ENCODE measurements at places on chromosomes 5 and 9.

DNA sequence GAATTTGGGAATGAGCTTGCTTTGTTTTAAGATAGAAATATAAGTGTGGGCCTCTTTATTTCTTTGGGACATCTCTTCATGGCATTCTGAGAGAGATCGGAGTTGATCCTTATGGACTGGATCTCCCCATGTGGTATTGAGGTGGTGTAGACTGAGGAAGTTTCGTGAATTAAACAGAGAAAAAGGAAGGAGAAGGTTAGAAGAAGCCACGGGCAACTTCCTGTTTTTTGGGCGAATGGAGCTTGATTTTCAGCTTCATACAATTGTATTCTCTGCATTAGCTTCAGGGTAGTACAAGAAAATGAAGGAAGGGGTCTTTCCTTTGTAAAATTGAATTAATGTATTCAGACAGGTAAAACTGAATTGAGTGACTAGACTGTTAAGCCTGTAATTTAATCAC, 70.5 kb upstream of the HMHB1 start:
- no peak for DNase-seq

- DNase-seq: no peak
These were observed 376.3 kb upstream of the ZNF462 start for GRCh38 chr9:106486685-106487084.

GRCh38 chr9:84212246-84212645, 128.3 kb downstream of the SLC28A3 start:
- DNase-seq: no peak

DNA sequence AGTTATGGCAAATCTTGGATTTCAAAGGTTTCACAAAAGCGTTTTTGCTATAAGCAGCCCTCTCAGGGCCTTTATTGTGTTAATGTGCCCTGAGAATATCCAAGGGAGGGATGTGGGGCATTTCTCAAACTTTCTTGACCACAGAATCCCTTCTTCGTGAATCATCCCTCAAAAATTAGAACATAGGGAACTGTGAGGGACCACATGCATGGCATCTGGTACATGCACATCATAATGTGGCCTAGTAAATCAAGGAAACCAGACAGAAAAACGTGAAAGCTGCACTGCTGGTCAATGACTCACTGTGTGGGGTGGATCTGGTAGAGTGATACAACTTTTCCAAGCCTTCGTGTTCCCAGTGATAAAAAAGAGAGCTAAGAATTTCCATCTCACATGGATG, 22.4 kb downstream of the DDX31 start:
- no peak for DNase-seq

DNA sequence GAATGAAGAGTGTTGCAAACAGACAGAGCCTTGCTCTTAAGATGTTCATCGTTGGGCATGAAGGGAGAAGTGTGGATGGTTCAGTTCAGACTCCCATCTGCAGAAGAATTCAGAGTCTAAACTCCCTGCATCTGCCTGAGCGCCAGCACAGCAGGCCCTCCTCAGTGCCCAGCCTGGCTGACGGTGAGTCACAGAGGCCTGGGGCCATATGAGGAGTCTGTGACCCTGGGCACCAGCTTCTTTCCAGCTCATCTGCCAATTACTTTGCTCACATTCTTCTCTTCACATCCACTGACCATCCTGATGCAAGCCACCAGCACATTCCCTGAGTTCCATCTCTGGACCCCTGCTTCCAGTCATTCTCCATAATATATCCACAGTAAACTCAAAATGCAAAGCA, 401.1 kb upstream of the TRPC7 start:
- DNase-seq: no peak

DNA sequence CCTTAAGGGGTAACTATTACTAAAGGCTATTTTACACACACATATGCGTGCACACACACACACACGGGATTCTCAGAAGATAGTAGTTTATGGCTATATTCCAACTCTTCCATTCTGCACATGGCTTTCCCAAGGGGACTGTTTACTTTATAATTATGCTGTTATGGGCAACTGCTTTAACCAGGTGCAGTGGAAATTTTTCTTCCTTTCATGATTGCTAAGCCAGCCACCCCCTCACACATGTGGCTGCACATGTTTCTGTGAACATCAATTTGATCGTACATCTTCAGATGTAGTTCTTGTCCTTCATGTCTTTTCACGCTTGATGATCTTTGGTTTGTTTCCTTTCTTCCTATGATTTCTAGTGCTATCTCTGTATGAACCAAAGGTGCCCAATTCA, 37.0 kb downstream of the MRPS30 start:
- no peak for DNase-seq

DNA sequence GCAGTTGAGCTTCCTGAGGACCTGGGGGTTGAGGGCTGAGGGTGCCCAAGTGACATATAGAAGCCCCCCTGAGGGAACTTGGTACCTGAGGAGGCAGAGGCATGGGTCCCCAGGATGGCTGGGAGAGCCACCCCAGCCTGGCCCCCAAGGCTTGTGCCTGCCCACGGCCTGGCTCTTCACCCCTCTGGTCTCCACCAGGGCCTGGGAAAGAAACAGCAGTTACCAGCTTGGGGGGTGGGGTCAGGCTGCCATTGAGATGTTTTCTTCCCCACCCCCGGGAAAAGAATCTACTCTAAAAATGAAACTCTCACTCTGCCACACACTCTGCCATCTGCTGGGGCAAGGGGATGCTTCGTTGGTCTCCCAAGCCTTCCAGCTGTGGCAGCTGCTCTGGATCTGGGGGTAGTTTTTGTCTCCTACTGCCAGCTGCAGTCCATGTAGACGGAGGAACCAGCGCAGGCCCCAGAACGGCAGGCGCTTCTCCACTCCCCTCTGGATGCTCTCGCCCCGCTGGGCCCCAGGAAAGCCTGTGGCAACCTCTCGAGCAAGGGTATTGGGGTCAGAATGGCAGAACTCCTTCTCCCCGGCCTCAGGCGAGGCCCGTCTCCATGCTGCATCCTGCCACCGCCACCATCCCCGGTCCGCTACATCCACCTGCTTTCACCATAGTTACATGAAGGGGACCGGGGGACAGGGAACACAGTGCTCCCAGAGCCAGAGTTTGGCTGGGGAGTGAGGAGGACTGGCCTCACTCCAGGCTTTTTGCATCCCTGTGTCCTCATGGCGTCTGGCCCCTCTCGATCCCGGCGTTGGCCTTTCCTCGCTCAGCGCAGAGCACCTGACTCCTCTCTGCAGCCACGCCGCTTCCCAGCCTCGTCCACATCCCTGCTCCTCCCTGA, 123.5 kb downstream of the DAB2IP start:
- no peak for DNase-seq

GRCh38 chr5:165836046-165836445, 2330.6 kb downstream of the MAT2B start:
- no peak for DNase-seq

DNA sequence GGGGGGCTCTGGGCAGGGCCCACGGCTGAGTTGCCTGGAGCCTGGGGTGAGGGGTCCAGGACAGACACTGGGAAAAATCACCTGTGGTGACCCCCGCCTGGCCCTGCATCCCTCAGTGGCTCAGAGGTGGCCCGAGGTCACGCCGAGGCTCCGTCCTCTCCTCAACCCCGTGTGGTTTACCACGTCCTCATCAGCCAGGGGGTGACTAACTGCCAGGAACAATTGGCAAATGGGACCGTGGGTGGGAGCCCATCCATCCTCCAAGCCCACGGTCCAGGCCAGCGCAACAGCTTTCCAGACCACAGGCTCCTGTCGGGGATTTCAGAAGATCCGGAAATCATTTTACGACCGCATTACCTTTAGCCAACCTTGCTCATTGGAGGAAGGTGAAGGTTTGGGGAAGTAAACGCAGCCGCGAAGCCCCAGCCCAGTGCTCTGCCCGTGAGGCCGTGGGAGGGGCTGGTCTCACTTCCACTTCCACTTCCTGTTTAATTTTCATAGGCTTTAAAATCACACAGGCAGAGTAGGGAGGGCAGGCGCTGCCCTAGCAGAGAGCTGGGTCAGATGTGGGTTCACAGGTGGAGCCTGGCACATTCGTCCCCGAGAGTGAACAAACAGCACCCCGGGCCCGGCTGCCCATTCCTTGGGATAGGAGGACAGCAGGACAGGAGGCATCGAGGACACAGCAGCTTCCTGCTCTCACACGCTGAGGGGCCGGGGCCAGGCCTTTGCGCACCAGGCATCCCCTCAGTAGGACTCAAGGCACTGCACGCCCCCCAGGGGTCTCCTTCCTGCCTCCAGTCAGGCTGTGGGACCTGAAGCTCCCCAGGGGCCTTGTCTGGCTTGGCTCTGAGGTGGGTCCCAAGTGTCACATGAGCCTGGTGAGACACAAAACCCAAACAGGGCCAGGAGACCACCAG, 19.8 kb upstream of the SLC9A3 start:
- no peak for DNase-seq

DNA sequence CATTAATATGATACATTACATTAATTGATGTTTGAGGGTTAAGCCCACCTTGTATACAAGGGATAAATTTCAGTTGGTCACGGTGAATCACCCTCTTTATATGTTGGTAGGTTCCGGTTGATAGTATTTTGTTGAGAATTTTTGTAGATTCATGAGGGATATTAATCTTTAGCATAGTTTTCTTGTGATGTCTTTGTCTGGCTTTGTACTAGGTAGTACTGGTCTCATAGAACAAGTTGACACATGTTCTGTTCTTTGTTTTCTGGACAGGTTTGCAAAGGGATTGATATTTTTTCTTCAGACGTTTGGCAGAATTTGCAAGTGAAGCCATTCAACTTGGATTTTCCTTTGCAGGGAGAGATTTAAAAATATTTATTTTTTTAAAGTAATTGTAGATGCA, 49.1 kb upstream of the CLK4 start:
- DNase-seq: no peak

- no peak for DNase-seq
These were observed 110.1 kb upstream of the MOCS2 start for GRCh38 chr5:53219610-53220009.

- no peak for DNase-seq
These were observed 105.0 kb downstream of the PLPP1 start for GRCh38 chr5:55429613-55430253.

GRCh38 chr5:156942064-156942463, 21.0 kb downstream of the TIMD4 start:
- no peak for DNase-seq

- DNase-seq: no peak
These were observed 127.0 kb downstream of the SAXO1 start for GRCh38 chr9:18905883-18906629.

DNA sequence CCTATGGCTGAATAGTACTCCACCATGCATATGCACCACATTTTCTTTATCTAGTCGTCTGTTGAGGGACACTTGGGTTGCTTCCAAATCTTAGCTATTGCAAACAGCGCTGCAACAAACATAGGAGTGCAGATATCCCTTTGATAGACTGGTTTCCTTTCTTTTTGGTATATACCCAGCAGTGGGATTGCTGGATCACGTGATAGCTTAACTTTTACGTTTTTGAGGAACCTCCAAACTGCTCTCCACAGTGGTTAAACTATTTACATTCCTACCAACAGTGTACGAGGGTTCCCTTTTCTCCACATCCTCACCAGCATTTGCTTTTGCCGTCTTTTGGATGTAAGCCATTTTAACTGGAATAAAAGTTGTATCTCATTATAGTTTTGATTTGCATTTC, 142.6 kb downstream of the TARS1 start:
- DNase-seq: no peak

- no peak for DNase-seq
These were observed 139.4 kb upstream of the PPP1R26 start for GRCh38 chr9:135340143-135340655.

DNA sequence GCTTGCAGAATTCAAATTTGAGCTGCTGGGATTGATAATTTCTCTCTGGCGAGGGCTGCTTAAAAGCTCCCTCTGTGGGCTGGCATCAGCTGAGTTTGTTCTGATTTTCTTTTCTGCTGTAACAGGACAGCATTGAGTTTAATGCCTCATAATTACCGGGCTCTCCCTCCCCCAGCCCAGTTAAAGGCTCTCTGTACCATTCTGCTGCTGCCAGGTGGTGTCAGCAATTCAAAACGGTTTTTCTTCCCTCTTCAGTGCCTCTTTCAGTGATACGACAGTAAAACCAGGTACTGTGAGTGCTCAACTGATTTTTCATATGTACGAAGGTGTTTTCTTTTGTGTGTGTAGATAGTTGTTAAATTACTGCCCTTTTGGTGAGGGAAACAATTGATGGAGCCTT, 509.3 kb upstream of the CTNND2 start:
- DNase-seq: no peak
